ENCODE measurements at places on chromosomes 6 and 20.

- DNase-seq = no peak
Observed at GRCh38 chr6:28134015-28134414, 7.7 kb upstream of the ZKSCAN8 start.

GRCh38 chr6:115766745-115767462 lies 293.8 kb downstream of the FRK start:
- DNase-seq = no peak

- DNase-seq = no peak
Observed at GRCh38 chr6:148240461-148240840, 102.2 kb upstream of the SASH1 start.

DNA sequence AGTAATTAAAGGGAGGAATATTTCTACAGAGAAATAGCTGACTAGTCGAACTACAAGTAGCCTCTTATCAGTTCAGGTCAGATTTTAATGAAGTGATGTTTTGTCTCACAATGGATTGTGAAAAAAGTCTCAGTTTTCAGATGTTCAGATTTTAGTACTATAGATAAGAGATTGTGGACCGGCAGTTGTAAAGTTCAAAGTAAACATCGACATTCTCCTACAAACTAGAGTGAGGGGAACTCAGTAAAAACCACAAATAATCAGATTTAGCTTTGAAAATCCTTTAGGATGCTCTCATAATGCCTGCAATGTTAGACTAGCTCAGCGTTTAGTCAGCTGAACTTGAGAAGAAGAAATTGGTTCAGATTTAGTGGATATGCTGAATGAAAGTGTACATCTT lies 39.9 kb downstream of the RCAN2 start:
- no peak for DNase-seq

GRCh38 chr20:37123441-37123840 lies 27.6 kb upstream of the RBL1 start:
- no peak for DNase-seq

DNA sequence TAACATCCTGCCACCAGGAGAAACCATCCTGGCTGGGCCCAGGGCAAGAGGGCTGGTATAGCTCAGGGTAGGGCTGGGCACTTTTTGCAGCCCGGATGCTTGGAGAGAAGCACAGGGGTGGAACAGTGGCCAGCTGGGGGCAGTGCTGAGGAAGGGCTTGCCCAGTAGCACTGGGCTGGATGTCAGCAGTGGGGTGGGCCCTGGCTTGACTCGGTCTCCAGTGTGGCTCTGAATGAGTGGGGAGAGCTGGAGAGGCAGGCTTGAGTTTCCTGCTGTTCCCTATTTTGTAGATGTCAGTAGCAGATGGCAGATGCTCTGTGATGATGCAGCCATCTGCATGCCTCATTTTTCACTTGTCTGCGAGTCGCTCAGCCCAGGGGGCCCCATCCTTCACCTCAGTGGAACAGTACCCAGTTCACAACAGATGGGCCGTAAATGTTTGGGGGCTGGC lies 56.3 kb upstream of the TULP1 start:
- DNase-seq = peak; percentile 13

DNA sequence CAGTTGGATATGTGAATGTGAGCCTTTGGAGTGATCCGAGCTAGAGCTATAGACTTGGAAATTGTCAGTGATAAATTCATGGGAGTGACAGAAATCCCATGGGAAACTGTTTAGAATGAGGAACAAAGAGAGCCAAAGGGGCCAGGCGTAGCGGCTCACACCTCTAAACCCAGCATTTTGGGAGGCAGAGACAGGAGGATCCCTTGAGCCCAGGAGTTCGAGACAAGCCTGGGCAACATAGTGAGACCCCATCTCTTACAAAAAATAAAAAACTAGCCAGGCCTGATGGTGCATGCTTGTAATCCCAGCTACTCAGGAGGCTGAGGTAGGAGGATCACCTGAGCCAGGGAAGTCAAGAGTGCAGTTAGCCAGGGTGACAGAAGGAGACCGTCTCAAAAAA lies 39.3 kb upstream of the SOX4 start:
- no peak for DNase-seq

GRCh38 chr20:41991412-41991811 lies 373.2 kb upstream of the CHD6 start:
- no peak for DNase-seq

GRCh38 chr20:63662813-63663189 lies 4.7 kb downstream of the RTEL1 start:
- no peak for DNase-seq

DNA sequence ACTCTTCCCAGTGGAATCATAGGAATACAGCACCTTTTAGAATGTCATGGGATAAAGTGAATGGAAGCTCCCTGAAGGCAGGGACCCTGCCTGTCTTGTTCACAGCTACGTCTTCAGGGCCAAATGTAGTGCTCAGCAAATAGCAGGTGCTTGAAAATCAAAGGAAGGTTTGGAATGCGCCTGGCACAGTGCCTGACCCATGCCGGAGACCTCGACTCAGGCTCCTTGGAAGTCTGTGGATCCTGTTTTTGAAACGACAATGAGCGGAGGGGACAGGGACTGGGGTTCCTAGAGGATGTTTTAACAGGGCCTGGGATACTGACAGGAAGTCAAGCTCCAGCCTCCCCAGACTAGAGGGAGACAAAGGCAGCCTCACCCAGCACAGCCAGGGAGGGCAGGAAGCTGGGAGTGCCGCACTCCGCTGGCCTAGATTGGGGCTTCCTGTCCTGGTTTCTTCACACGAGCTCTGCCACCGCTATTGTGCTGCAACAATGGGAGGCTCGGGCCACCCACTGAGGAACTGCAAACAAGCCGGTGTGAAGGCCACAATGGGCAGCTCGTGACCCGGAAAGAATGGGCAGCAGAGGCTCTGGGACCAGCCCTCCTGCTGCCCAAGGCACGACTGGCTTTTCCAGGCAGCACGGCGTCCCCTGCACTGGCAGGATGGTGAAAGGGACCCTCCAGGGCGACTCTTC lies 76.7 kb downstream of the PREX1 start:
- peak; percentile 21 for DNase-seq

DNA sequence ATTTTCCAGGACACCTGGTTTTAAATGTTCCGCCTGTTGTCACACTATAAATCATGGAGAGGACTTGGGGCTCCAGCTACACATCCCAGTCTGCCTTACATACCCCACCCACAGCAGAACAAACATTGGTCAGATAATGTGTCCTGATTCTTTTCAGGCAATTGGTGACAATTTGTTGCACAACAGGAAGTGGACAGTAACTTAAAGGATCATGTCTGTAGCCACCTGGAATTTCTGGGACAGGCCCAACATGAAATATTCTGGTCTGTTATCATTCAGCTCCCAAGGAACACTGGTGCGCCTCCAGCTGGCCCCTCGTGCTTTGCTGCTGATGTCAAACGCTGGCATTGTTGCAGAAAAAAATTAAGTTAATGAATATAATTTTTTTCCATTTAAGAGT lies 117.2 kb downstream of the SOBP start:
- no peak for DNase-seq

GRCh38 chr6:112920994-112921393 lies 573.9 kb downstream of the RFPL4B start:
- DNase-seq = no peak

DNA sequence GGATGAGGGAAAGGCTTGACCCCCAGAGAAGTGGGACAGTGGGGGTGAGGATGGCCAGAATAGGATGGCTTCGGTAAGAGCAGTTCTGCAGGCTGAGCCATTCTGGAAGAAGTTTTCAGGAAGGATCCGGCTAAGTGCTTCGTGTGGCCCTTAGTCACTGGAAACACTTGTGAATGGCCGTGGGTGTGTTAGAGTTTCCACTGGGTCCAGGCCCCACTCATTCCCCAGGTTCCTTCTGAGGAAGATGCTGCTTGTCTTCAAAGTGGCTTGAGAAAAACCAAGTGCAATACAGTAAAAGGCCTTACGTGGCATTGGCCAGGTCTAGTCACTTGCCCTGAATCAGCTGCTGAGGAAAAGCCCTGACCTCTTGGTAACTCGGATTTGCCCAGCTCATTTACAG lies 27.9 kb downstream of the MANBAL start:
- no peak for DNase-seq

DNA sequence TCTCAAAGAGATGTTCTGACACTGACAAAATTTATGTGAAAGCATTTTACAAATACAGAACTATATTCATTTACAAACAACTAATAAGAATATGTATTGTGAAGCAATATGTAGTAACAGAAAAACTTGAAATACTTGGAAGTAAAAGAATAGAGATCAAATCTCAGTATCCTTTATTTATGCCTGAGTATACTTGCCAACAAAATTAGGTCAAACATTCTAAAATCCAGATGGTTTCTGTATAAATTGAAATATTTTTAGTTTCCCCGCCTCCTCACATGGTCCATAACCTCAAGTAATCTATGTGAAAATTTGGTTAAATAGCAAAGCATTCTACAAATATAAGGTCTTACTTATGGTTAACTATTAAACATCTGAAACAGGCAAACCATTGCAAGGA lies 545.4 kb downstream of the EYS start:
- no peak for DNase-seq

DNA sequence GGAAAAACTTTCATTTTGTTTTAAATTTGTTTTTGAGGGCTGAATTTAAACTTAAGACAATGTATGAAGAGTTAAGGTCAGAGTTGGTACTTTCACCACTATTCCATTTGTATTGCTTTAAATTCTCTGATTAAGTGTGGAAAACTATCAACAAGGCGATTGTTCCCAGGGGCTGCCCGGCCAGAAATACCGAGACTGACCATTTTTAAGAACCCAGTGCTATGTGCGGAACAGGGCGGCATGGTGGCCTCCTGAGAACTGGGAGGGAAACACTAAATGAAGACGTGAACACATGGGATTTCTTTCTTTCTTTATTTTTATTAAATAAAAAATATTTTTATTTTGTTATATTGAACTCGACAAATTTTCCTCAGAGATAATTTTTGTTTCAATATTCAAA lies 221.2 kb upstream of the QKI start:
- no peak for DNase-seq

DNA sequence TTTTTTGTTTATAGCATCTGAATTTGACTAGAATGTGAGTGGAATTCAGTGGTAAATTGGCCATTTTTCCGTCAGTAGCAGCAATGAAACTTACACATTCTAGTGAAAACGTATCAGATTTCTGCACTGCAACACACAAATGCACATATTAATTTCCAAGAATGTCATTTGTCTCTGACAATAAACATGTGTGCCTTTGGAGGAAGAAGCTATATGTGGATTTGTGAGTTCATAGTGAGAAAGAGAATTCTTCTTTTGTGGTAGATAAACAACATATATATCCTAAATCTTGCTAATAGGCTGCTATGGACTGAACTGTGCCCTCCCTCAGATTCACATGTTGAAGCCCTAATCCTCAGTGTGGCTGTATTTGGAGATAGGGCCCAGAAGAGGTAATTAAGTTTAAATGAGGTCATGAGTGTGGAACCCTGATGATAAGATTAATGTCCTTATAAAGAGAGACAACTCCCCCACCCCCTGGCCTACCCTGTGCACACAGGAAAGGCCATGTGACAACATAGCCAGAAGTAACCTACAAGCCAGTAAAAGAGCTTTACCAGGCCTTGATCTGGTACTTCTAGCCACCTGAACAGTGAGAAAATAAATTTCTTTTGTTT lies 200.2 kb upstream of the EYA4 start:
- no peak for DNase-seq

- DNase-seq = no peak
Observed at GRCh38 chr6:17334265-17334664, 53.1 kb downstream of the RBM24 start.

- DNase-seq = no peak
Observed at GRCh38 chr20:15544742-15545141, 1028.5 kb downstream of the KIF16B start.

DNA sequence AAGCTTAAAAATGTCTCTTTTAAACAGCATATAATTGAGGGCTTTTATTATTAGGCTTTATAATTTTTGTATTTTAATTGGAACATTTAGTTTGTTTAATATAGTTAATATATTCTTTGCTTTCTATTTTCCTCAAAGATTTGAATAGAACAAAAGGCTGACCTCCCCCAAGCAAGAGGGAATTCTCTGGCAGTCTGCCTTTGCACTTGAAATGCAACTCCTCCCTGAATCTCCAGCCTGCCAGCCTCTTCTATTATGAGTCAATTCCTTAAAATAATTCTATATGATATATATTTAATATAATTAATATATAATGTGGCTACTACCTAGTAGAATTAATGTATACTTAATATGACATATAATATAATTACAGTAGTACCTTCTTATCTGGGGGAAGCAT lies 69.2 kb downstream of the PTPRA start:
- DNase-seq = no peak

- no peak for DNase-seq
Observed at GRCh38 chr6:13413466-13413862, 73.9 kb downstream of the GFOD1 start.

GRCh38 chr20:33859157-33859695 lies 48.1 kb downstream of the CHMP4B start:
- peak; percentile 81 for DNase-seq

- DNase-seq = no peak
Observed at GRCh38 chr6:152575621-152576150, 61.5 kb downstream of the SYNE1 start.

GRCh38 chr6:26097268-26097875 lies 10.1 kb downstream of the HFE start:
- peak; percentile 66 for DNase-seq

GRCh38 chr6:143941852-143942627 lies 66.0 kb downstream of the PLAGL1 start:
- DNase-seq = no peak

- DNase-seq = no peak
Observed at GRCh38 chr6:81748994-81749393, 3.5 kb downstream of the TENT5A start.

DNA sequence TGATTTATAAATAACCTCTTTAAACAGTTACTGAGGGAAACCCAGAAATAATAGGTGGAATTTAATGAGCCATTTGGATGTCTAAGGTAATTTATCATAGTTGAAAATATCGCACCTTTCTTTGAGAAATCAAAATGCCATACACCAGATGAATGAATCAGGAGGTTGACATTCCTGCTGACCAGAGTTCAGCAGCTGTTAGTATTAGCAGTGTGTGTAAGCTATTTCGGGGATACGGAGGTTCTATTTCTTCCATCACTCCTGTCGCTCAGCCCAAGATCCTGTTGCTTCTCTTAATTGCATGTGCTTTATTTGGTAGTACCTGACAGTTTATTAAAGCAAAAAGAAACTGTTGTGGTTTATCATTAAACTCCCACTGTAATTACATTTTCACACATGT lies 67.1 kb downstream of the HDGFL1 start:
- DNase-seq = no peak

DNA sequence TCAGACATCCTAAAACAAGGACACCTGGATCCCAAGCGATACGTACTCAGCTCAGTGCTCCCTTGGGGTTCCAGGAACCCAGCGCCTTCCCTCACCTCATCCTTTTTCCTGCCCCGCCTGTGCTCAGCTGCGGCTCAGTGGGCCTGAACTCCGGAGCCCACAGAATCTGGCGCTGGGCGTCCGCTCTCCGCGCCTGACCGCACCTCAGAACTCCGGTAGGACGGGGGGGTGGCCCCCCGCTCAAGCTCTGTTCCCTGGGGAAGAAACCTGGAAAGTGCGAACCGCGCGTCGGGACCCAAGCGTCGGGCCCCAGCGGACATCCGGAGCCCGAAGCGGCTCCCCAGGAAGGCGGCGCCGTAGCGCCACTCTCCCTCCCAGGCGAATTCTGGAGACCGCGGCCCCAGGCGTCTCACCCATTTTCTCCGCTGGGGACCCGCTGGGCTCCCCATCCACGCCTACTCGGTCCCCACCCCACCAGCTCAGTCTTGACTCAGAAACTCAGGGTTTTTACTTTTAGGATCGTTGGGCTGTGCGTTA lies 336 bp upstream of the LY6G5C start:
- peak; percentile 26 for DNase-seq

Measured in T-helper 1 cell (primary cell).